ENCODE measurements at places on chromosomes 12 and 14.
A peak's percentile ranks its signal among the peaks of the same experiment; 100 is the strongest.

DNA sequence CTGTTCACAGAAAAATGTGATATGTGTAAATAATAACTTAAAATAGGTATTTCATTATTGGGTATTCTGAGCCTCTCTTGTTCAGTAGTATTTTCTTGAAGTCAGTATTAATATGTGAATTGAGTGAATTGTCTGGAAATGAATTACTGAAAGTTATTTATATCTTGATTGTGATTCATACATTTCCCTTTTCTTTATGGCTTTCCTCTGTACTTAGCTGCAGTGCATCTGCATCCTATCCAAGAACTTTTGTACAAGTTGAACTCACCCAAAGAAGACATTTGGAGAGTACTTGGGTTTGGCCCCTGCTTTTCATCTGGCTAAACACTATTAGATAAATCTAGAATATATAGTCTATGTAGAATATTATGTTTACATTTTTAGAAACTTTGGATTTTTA, 326.0 kb downstream of the RAD51B start:
- no peak for DNase-seq

DNA sequence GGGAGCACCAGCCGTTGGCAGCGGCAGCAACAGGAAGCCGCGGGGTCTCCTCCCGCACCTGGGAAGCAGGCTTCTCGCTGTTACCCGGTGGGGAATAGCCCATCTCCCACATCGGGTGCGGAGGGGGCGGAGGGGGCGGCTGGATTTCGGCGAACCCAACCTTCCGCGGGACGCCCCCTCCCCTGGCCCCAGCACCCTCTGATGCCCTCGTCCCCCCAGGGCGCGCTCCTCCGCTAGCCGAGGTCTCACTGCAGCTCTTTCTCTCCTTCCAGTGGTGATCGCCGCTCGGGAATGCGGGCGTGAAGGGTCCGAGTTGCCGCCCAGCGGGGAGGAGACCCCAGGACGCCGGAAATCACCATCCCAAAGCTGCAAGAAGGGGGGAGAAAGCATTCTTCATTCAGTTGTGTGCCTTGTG, 303 bp downstream of the SAMD4A start:
- no peak for DNase-seq

DNA sequence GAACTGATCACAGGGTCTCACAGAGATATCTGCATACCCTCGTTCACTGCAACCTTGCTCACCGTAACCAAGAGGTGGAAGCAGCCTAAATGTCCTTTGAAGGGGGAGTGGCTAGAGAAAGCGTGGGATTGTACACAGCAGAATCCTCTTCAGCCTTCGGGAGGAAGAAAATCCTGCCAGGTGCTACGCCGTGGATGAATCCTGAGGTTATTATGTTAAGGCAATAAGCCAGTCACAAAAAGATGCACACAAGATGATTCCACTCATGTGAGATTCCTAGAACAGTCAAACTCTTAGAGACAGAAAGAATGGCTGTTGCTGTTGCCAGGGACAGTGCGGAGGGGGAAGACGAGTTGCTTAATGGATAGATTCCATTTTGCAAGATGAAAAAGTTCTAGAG, 39.6 kb upstream of the SFSWAP start:
- no peak for DNase-seq

DNA sequence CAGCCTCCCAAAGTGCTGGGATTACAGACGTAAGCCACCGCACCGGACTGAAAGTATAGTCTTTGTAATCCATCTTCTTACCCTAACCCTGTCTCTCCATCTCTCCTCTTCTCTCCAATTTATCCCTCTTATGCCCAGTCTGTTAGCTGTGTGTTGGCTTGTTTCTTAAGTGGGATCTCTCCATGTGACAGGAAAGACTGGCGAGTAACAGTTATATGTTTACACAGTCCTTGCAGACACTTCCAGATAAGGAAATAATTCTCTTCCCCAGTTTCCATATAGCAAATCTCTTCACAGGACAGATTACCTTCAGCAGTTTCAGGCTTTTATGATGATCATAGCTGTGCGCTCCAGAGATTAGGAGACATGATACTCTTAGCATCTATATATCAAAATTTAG, 16.0 kb upstream of the DIP2B start:
- no peak for DNase-seq

- DNase-seq: no peak
These were observed 40.6 kb downstream of the GXYLT1 start for GRCh38 chr12:42104087-42104486.

GRCh38 chr12:116544656-116545055, 14.5 kb upstream of the MAP1LC3B2 start:
- DNase-seq: no peak

GRCh38 chr12:835754-836518, 83.6 kb downstream of the WNK1 start:
- no peak for DNase-seq

GRCh38 chr12:110742718-110743570, at the start of gene PPP1CC:
TSS of gene PPP1CC (minus strand) at chr12:110742891. CDS start at chr12:110742707, 184 bp downstream.
- peak; percentile 84 for DNase-seq

DNA sequence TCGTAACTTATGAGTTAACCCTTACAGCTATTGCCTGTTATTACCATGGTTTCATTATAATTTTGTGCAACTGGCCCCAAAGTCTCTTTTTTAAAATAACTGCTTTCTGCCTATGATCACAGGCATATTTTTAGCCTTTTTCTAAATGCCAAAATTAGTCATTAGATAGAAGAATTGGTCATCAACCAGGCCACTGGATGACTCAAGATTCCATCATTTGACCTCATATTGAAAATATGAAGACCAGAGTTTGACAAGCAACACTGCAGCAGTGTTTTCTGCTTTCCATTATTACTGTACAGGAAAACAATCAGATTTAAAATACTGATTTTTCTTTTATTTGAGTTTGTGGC, 54.7 kb upstream of the OTOGL start:
- DNase-seq: no peak

DNA sequence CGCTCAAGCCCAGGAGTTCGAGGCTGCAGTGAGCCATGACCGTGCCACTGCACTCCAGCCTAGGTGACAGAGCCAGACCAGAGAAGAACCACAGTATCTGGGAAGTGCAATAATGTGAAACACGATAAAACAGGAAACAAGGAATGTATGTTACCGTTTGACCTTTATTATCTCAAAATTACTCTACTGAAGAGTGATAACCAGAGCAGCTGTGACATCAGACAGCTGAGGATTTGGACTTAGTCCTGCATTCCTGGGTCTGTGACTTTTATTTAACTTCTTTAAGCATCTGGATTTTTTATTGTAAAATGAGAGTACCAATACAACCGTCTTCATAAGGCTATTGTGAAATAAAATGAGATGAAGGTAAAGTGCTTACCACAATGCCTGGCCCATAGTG, 205.7 kb downstream of the EGLN3 start:
- DNase-seq: no peak

GRCh38 chr12:119715268-119715620, 47.3 kb downstream of the PRKAB1 start:
- DNase-seq: no peak
